ENCODE measurements at places on chromosomes 12 and 14. TPM values are rescaled to one million over a fixed set of nuclear protein-coding genes. Genes with fewer than 3 reads are reported as not detected.

NRL gene
- not detected for total RNA-seq

HELB gene
- 7.8 TPM for total RNA-seq

SIX6 gene
- not detected for total RNA-seq

KCNMB4 gene
- 4.9 TPM for total RNA-seq

CDH24 gene
- 7.6 TPM for total RNA-seq

E2F7 gene
- 4.7 TPM for total RNA-seq

GPRC5D gene
- total RNA-seq = not detected

PTHLH gene
- 8.3 TPM for total RNA-seq

SLC2A14 gene
- 0.14 TPM for total RNA-seq

- no peak for DNase-seq
Measured at GRCh38 chr12:69355363-69356028, 4.0 kb upstream of the YEATS4 start.

DNA sequence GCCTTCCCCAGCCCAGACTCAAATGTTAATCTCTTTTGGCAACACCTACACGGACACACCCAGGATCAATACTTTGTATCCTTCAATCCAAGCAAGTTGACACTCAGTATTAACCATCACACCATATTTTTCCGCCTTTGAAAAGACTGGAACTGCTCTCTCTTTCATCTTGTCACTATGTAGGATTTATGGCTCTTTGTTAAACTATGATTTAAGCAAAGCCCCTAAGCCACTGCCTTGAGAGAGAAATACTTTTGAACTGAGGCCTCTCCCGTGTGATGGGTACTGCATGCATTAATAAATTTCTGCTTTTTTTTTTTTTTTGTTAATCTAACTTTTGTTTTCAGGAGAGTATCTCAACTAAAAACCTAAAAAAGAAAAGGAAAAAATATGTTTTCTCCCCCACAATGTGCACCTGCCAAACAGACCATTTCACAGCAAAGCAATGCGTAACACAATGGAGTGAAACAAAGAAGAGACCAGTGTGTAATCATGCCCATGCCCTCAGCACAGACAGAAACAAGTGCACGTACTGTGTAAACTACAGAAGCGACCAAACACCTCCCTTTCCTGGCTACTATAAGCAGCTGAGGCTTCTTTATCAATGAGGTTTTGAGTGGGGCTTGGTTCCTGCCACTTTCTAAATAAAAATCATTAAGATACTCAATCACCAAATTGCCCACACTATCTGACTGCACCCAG, 28.3 kb upstream of the ETFBKMT start:
- DNase-seq = no peak

GRCh38 chr14:39763402-39763890, 331.2 kb upstream of the FBXO33 start:
- no peak for DNase-seq

GRCh38 chr12:29610473-29611170, 113.1 kb upstream of the OVCH1 start:
- DNase-seq = no peak

DNA sequence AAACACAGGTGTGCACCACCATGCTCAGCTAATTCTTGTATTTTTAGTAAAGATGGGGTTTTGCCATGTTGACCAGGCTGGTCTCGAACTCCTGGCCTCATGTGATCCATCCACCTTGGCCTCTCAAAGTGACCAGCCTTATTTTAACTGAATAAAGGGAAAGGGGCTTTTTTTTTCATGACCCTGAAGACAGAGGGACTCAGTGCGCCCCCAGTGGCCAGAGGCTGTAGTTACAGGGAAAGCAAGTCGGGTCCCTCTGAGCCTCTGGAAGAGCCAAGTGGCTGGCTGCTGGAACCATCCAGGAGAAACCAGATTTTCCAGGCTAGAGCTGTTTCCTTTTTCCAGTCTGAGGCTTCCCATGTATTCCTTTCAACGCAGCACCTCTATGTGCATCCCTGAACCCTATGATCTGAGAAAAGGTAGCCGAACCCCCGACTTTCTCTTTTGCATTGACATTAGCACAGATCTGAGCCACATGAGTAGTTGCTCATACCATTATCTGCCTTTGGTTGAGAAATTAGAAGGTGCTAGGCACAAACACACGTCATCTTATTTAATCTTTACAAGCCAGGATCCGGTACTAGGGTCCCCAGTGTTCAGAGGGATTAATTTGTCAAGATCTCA, 342.7 kb downstream of the CACNA1C start:
- no peak for DNase-seq

GRCh38 chr14:81519200-81520011, 14.2 kb downstream of the SEL1L start:
- DNase-seq = no peak

- DNase-seq = no peak
Measured at GRCh38 chr12:92186038-92186470, 40.4 kb upstream of the BTG1 start.

DNA sequence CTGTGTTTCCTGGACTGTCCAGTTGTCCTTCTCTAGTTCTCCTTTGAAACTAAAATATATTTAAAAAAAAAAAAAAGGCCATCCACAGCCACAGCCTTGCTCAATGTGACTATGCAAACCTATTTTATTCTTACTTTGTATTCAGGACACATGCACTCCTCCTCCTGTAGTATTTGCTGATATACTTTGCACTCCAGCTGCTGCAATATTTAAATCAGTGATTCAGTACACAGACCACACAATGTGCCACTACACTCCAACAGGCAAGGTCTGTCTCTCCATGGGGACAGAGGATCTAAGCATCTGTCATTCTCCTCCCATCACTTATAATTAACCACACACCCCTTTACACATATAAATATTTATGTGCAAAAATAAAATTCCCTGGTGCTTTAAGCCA, 40.2 kb upstream of the CCDC196 start:
- no peak for DNase-seq

DNA sequence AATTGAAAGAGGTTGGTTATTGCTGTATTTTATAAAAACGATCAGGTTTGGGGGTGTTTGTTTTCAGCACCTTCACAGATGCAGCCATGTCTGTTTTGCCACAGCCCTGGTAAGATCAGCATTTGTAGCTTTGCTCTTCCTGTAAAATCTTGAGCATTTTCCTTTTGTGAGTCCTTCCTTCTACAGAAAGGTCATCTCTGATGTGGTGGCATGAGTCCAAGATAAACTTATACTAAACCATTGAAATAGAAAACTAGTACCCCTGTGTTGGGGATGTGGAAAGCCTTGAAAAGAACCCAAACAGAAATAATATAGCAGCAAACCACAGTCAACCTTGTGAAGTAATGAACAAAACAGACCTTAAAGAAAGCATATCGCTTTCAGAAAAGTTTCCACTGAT, 85.5 kb downstream of the TGFB3 start:
- DNase-seq = peak; percentile 10

DNA sequence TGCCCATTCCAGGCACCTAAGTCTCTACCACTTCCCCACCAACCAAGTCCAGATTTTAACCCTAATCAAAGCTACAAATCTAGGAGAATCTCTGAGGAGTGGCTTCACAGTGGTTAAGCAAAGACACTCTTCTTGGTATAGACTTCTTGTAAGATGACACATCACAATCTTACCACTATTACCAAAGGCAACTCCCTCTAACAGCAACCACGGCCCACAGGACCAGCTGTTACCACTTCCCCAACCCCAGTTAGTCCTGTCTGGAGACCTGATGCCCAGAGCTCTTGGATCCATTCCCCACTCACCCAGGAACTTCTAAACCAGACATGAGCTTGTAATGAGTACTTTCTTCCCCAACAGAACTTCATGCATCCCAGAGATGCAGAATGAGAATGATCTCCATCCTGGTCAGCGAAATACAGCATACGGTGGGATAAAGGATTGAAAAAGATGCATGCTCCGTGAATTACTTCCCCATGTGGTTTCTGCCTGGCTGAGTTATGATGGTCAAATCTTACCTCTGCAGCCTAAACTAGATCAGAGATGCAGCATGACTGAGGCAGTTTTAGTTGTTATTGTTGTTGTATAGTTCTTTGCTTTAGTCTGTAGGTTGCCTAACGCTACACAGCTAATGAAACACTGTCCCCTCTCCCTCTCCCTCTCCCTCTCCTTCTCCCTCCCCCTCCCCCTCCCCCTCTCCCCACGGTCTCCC, 87.7 kb upstream of the FOXN3 start:
- DNase-seq = peak; percentile 10

GRCh38 chr12:12158858-12159257, 88.1 kb downstream of the BCL2L14 start:
- no peak for DNase-seq

- DNase-seq = no peak
Measured at GRCh38 chr14:89466944-89467343, 49.9 kb upstream of the FOXN3 start.

DNA sequence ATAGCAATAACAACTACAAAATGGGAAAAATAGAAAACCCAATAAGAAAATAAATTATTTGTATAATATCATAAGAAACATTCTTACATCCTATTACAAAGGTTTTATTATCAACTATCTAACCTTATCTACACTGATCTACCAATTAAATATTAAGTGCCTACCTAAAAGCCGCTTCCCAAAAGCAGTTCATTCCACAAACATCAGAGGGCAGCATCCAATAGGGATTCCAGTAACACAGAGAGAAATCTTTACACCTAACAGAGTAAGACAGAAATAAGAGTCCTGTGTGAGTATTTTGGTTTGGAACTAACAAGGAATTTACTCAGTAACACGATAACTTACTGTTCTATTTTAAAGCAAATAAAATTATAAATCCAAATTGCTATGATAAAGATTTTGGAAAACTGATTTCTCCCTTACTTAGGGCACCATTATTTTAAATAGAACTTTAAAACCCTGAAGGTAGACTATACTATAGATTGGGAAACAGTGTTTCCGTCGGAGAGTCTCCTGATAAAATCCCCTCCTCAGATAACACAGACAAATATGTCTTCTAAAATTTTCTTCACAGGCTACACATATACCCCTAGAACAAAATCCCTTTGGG, 15.0 kb downstream of the GXYLT1 start:
- DNase-seq = peak; percentile 63

DNA sequence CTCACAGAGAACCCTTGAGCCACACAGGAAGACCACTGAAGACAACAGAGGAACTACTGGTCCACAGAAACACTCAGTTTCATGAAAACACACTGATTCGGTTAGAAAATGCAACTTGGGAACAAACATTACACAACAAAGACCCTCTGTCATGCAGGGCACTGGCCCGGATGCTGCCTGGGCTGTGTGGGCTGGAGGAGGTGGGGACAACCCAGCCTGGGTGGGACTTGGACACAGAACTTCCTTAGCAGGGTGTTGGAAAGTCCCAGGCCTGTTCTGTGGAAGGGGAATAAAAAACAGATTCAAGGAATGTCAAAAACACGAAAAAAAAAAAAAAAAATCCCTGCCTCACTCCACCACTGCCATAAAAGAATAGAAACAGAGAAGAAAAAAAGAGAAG, 181.0 kb downstream of the MON2 start:
- DNase-seq = no peak

- peak; percentile 70 for DNase-seq
Measured at GRCh38 chr14:49853572-49854375, 1.2 kb upstream of the NEMF start.

DNA sequence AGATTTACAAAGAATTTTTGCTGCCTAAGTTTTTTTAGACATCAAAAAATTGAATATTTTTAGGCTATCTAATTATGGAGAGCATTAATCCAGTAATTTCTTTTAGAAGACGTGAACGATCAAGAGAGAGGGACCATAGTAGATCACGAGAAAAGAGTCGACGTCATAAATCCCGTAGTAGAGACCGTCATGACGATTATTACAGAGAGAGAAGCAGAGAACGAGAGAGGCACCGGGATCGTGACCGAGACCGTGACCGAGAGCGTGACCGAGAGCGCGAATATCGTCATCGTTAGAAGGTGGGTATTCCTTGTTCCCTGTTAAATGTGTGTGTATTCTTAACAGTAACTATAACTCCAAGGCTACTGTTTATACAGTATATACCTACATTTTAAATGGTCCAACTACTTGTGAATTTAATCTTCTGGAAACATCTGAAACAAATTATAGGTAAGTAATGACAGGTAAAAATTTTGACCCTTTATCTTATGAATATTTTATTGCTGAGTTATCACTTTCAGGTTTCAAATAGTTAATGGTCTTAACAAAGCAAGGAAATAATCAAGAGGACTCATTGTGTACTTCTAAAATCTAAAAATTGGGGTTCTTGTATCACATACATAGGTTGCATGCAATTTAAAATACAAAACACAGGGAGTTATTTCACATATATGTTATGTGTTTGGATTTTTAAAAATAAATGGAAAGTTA, 23.1 kb downstream of the CPSF6 start:
- DNase-seq = no peak

DNA sequence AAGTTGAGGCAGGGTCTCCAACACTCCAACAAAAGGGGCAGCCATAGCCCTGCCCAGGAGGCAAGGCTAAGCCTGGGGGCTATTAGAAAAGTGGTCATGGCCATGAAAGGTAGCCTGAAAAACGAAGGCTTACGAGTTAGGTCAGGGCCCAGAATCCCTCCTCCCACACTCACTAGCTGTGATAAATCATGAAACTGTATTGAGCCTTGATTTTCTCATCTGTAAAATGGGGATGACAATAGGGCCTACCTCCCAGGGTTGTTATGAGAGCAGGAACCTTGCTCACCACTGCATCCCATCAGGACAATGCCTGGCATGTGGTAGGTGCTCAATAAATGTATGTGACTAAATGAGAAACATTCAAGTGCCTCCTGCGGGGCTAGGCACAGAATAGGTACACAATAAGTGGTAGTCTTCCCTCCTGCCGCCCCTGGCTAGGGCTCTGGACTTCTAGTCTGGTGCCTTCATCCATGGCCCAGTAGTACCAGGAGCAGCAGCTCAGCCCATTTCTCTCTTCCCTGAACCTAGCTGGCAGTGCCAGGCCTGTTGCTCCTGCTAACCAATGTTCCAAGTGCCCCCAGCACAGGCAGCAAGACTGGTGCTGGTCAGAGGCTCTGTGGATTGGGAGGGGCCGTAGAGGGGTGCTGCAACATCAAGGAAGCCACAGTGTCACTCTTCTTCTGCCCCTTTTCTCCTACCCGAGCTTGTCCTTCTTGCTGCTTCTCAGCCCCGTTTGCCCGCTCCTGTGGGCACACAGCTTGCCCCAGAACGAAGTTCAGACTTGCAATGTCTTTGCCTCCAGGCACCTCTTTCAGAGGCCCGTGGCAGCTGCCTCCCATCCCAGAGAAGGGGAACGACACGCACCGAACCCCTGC, 7.8 kb downstream of the PGF start:
- no peak for DNase-seq

DNA sequence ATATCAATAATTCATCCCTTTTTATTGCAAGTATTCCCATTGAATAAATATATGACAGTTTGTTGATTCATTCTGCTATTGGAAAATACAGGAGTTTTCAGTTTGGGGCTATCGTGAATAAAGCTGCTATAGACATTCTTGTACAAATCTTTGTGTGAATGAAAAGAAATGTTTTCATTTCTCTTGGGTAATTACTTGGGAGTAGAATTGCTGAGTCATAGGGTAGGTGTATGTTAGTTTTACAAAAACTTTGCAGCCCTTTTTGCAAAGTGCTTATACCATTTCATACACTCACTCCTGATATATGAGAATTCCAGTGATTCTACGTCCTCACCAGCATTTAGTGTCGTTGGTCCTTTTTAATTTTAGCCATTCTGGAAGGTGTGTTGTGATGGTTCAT, 6.9 kb upstream of the PTCSC3 start:
- DNase-seq = no peak

GRCh38 chr12:34604631-34605509, 582.6 kb downstream of the ALG10 start:
- no peak for DNase-seq

Measured in Caki2 (cell line).